Peyer's patch (tissue), 4 donors: ENCODE measurements at places on chromosomes 4 and X. TPM values are rescaled to one million over a fixed set of nuclear protein-coding genes. Genes with fewer than 3 reads are reported as not detected.

DNA sequence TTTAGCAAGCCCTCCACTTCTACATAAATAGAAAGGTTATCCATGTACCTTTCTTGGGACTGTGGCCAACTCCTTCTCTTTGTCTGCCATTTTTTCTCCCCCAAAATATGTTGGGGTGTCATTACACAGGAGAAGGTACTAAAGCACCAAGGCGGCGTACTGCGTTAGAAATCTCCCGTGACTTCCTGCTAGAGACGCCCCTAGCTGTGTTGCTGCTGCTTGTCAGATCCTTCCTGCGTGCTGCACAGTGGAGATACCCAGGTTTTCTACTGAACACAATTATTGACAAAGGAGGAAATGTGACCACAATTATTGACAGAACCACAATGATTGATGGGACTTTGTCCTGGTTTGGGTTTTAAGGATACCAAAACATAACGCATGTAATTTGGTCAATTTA is 97.7 kb downstream of the EFHC2 start:
- H3K27me3 ChIP-seq, result no peaks in the 10 kb centered on the region
- no peaks in the 10 kb centered on the region for H3K4me1 ChIP-seq
- H3K36me3 ChIP-seq, result no peaks in the 10 kb centered on the region
- H3K27ac ChIP-seq, result no peak overlapping the region

- H3K27ac ChIP-seq, result no peak overlapping the region
- H3K27me3 ChIP-seq, result no peaks in the 10 kb centered on the region
- H3K4me3 ChIP-seq, result no peak overlapping the region
- no peaks in the 10 kb centered on the region for H3K36me3 ChIP-seq
- no peaks in the 10 kb centered on the region for H3K4me1 ChIP-seq
These were observed 41.9 kb upstream of the TAF9B start for GRCh38 chrX:78181307-78181706.

GRCh38 chrX:69211701-69212100 is 46.4 kb upstream of the PJA1 start:
- H3K4me3 ChIP-seq, result no peak overlapping the region
- no peak for DNase-seq
- H3K36me3 ChIP-seq, result no peaks in the 10 kb centered on the region
- H3K27me3 ChIP-seq, result no peaks in the 10 kb centered on the region
- H3K4me1 ChIP-seq, result no peaks in the 10 kb centered on the region

GRCh38 chrX:87409113-87409841 is 108.3 kb upstream of the KLHL4 start:
- no peak overlapping the region for H3K27ac ChIP-seq
- H3K36me3 ChIP-seq, result no peaks in the 10 kb centered on the region
- H3K4me1 ChIP-seq, result no peaks in the 10 kb centered on the region
- H3K4me3 ChIP-seq, result no peak overlapping the region
- H3K27me3 ChIP-seq, result no peaks in the 10 kb centered on the region

The CFP gene
- total RNA-seq, result 1.1 TPM

The GAGE13 gene
- total RNA-seq, result not detected

GRCh38 chr4:153916273-153916755 is 127.4 kb upstream of the SFRP2 start:
- H3K36me3 ChIP-seq, result no peaks in the 10 kb centered on the region
- H3K27ac ChIP-seq, result no peak overlapping the region
- H3K4me1 ChIP-seq, result no peaks in the 10 kb centered on the region
- H3K27me3 ChIP-seq, result no peaks in the 10 kb centered on the region
- DNase-seq, result no peak

GRCh38 chr4:30868111-30868895 is 148.1 kb downstream of the PCDH7 start:
- no peaks in the 10 kb centered on the region for H3K27me3 ChIP-seq
- DNase-seq, result no peak
- peak overlapping the region; percentile 11 for H3K27ac ChIP-seq
- H3K4me1 ChIP-seq, result no peaks in the 10 kb centered on the region
- H3K4me3 ChIP-seq, result no peak overlapping the region

DNA sequence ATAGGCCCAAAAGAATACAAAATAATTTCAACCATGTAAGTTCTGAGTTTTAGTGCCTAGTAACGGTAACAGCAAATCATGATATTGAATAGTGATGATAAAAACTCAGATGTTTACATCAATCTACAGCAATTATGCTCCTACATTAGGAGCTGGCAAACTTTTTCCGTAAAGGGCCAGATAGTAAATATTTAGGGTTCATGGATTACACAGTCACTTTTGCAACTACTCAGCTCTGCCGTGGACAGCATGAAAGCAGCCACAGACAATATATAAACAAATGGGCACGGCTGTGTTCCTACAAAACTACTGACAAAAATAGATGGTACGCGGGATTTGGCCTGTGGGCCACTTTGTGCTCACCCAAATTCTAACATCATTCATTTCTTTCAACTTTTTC is 167.8 kb upstream of the NAP1L5 start:
- H3K27me3 ChIP-seq, result no peaks in the 10 kb centered on the region
- no peak for DNase-seq
- no peak overlapping the region for H3K4me3 ChIP-seq
- H3K36me3 ChIP-seq, result no peaks in the 10 kb centered on the region
- H3K27ac ChIP-seq, result no peak overlapping the region

The FAM149A gene
- total RNA-seq, result 14.0 TPM

DNA sequence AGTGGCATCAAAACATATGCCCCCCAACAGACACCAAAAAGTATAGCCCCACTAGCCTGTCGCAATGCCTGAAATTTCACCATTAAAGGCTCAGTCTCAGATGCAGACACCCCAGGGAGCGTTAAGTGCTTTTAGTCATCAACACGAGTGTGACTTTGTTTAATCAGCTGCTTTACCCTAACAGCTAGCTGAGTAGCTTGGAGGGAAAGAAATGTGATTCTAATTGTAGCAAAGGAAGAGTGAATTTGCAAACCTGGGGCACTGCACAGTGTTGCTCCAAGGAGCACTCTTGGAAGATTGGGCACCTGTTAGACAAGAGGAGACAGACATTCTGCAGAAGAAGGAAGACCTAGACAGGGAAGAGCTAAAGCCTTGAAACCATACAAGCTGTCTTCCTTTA is 145.1 kb downstream of the BEND2 start:
- DNase-seq, result no peak
- no peaks in the 10 kb centered on the region for H3K27me3 ChIP-seq
- no peak overlapping the region for H3K27ac ChIP-seq
- H3K36me3 ChIP-seq, result no peaks in the 10 kb centered on the region
- H3K4me3 ChIP-seq, result no peak overlapping the region

DNA sequence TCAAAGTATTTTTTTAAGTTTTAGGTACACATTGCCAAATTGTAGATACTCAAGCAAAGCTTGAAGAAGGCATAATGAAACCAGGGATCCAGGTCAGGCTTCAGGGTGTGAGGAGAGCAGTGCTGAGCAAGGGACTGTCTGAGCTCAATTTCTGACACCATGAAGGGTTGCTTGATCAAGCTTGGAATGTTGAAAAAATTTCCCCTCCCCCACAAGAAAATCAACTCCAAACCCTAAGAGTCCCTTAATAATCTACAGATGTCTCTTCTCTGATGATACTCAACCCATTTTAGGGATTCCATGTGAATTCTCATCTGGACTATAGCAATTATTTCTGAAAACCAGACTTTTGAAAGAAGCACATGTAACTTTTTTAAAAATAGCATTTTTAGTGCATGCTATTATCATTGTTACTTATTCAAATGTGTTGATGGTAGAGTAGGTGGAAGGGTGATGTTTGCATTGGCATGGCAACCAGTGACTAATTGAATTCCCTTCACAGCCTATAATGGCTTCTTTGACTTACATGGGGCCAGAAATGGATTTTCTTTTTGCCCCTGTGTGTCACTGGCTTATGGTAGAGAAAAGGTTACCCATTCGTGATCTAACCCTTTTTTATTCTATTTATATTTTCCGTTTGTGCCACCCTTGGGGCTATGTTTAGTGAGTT is 252.0 kb downstream of the FBXW7 start:
- no peak overlapping the region for H3K27ac ChIP-seq
- no peak overlapping the region for H3K4me3 ChIP-seq
- H3K36me3 ChIP-seq, result no peaks in the 10 kb centered on the region
- peaks cover 6% of the 10 kb centered on the region for H3K4me1 ChIP-seq
- no peak for DNase-seq

The REPS2 gene
- total RNA-seq, result 3.6 TPM
